Renal cortex interstitium (tissue), 15 donors: ENCODE measurements at places on chromosomes 4 and X.

- no peak for DNase-seq
Measured at GRCh38 chr4:112378858-112379257, 81.7 kb downstream of the ALPK1 start.

DNA sequence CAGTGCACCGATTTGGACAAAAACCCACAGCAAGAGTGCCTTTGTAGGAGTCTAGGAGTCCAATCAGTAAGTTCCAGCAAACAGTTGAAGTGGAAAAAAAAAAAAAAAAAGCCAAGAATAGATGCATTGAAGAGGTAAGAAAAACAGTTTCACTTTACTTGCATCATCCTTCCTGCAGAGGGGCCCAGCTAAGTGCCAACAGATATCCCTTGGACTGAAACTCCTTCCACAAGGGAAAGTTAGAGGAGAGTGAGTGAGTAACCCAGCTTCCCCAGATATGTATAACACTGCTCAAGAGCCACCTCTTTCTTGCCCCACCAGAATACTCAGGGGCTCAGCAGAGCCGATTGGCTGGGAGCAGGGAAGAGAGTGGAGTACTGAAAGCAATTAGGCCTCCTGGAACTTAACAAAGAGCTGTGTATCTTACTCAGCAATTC lies 617.7 kb upstream of the SMIM31 start:
- no peak for DNase-seq

- no peak for DNase-seq
Measured at GRCh38 chr4:48445704-48446103, 37.4 kb upstream of the SLC10A4 start.

- no peak for DNase-seq
Measured at GRCh38 chr4:154467886-154468285, 23.7 kb downstream of the DCHS2 start.

DNA sequence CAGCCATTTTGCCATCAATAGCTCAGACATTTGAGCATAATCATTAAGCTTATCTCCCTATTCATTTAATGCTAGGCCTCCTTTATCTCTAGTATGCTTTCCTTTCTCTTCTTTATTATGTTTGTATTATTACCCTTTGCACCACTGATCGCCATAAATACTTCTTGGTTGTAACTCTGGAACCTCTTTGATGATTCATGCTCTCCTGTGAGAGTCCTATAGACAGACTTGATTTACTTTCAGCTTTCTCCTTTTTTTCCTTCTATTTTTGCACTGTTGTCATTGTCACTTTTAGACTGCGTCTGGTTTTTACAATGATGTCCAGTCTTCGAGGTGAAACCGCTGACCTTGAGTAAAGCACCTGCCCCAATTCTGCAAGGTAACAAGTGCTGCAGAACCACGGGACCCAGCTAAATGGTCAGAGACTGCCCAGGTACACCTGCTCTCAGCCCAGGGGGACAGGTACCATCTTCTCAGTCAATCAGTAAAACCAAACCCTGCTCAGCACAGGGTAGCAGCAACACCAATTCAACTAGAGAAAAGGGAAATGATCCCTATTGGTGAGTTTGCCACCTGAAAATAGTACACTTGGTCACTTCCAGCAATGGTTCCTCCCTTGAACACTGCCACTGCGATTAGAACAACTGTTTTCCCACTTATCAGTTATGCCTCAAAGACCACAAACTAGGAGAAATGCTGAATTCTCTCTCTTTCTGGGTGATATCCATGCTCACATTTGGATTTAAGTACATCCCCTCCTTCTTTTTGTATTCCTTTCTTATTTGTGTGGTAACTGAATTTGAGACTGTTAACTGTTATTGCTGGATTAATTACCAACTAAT lies 125.1 kb downstream of the MAML3 start:
- no peak for DNase-seq

DNA sequence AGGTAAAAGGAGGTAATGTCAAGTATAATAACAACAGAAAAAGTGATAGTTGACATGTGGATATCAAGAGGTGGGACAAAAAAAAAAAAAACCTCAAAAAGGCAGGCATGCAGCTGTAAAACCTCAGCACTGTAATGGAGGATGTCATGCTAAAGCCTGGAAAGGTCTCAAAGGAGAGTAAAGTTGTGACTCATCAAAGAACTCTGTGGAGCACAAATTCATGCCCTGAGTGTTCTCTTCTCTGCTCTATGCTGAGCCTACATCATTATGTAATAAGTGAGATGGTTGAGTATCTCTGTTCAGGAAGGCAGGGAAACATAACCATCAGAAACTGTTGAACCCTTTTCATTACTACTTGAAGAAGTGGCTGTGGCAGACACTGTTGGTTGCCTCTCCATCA lies 597.8 kb downstream of the BCOR start:
- no peak for DNase-seq

DNA sequence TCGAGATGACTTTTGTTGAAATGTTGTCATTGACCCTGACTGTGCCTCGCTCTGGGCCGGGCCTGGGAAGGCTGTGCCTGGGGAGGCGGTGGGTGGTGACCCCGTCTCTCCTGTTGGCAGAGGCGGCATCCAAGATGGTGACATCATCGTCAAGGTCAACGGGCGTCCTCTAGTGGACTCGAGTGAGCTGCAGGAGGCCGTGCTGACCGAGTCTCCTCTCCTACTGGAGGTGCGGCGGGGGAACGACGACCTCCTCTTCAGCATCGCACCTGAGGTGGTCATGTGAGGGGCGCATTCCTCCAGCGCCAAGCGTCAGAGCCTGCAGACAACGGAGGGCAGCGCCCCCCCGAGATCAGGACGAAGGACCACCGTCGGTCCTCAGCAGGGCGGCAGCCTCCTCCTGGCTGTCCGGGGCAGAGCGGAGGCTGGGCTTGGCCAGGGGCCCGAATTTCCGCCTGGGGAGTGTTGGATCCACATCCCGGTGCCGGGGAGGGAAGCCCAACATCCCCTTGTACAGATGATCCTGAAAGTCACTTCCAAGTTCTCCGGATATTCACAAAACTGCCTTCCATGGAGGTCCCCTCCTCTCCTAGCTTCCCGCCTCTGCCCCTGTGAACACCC lies 36.4 kb downstream of the HTRA3 start:
- DNase-seq = no peak
